ENCODE measurements at places on chromosomes 3 and 15. TPM values are rescaled to one million over a fixed set of nuclear protein-coding genes. Genes with fewer than 3 reads are reported as not detected.

- DNase-seq: no peak
Observed at GRCh38 chr15:67832031-67832551, 6.8 kb downstream of the SKOR1 start.

SCN11A gene
- polyA plus RNA-seq: 0.90 TPM

DNA sequence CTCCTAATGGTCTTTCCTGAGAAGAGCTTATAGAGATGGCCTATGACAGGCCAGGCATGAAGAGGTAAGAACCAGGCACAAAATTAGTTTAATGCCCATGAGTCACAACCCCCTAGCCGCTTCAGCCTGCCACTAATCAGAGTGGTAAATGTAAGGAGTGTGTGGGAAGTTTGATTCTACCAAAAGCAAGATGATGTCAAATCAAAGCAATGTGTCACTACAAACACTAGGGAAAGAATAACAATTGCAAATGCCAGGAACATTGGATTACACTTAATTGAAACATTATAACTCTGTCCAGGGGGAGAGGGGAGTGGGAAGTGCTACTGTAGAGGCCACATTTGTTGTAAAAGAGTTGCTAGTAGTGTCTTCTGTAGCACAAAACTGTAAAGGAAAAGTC lies 596.6 kb upstream of the AGTR1 start:
- DNase-seq: no peak

GOLGA6B gene
- 0.19 TPM for polyA plus RNA-seq

ZNF620 gene
- 9.9 TPM for polyA plus RNA-seq

GRCh38 chr3:124158168-124158881 lies 166.4 kb upstream of the ROPN1 start:
- DNase-seq: no peak

GRCh38 chr15:66515901-66516322 lies 10.8 kb downstream of the ZWILCH start:
- no peak for DNase-seq

All from right renal pelvis (tissue), 4 donors.